ENCODE measurements at places on chromosomes 4 and X.
A peak's percentile ranks its signal among the peaks of the same experiment; 100 is the strongest.

GRCh38 chr4:6806924-6807626 is 24.5 kb downstream of the KIAA0232 start:
- no peak for DNase-seq

DNA sequence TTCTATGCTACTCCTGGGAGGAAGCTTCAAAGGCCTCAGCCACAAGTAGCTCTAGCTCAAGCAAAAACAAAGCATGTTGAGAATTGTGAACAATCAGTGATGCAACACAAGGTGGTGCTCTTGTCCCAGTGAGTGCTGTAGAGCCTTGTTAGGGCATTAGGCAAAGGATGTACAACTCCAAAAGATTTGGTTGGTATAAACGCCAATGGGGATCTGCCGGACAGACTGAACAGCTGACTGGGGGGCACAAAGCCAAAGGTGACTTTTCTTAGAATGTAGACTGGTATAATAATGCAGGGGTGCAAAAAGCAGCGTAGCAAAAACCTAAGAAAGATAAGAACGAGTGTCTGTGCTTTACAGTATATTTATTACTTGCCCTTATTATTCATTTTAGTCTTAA is 62.6 kb upstream of the ALB start:
- DNase-seq, result no peak

DNA sequence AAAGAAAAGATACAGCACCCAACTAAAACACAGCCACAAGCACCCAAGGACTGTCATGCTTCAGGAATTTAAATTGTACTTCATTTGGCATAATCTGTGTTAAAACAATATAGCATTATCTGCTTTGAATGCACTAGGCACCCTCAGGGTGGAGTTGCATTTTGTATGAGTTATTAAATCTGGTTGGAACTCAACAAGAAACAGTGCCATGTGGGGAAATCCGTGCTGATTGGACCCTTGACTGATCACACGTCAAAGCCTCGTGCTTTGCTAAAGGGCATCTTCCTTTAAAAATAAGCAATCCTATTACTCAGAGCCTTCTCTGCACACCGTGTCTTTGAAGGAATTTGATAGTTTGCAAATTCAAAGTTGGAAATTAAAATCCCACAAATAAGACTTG is 35.4 kb downstream of the IGFBP7 start:
- no peak for DNase-seq

DNA sequence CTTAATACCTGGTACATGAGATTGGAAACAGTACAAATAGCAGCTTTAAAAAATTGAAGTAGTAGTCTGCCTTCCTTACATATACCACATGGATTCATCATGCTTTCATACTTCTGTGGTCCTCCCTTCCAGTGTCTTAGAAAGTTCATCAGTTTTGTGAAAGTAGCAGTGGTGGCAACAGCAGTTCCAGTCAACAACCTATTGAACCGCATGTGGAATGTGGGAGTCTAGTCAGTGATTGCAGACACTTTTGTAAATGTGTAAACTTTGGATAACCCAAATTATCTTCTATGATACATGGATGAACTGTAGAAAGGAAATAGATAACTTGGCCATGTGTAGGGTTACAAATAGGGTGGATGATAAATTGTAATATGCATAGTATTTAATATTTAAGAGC is 34.1 kb downstream of the FNIP2 start:
- no peak for DNase-seq

DNA sequence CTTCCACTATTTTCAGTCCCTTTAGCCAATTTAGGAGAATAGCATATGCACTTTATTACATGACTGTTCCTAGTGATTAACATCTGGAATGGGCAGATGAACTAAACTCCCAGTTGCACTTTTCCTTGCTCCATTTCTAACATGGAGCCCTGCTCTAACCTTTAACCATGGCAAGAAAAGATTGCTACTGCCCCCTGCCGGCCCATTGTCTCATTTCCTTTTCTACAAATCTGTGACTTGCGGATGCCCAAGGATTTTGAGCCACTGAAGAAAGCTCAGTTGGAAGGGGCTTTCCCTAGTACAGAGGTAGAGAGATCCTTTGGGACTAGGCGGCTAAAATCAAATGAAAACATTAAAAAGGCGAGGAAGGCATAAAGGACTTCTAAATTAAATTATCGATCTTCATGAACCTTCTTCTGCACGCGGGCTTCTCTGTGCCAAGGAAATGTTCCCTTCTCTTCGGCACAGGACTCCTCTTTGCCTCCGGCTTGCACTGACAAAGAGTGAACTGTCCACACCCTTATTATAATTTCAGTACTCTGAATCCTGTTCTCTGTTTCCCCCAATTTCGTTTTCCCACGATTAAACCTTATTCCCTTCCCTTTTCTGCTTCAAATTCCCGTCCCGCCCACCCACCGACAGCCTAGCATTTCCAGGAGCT is 577 bp upstream of the GLRA2 start:
- no peak for DNase-seq

DNA sequence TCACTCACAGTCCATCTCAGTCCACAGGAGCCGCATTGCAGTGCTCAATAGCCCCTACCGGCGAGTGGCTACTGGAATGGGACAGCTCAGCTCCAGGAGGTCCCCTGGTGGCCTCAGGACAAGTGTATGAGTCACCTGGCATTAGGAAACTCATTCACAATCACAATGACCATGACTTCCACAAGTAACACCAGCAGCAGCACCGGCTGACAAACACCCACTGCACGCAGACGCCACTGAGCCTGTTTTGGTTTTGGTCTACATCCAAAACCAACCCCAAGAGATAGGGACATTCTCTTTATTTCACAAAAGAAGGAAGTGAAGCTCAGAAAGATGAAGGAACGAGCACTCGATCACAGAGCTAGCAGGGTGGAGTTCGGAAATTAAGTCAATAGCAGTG is 8.1 kb downstream of the JAKMIP1 start:
- DNase-seq, result no peak

- no peak for DNase-seq
Observed at GRCh38 chr4:31189938-31190337, 469.8 kb downstream of the PCDH7 start.

DNA sequence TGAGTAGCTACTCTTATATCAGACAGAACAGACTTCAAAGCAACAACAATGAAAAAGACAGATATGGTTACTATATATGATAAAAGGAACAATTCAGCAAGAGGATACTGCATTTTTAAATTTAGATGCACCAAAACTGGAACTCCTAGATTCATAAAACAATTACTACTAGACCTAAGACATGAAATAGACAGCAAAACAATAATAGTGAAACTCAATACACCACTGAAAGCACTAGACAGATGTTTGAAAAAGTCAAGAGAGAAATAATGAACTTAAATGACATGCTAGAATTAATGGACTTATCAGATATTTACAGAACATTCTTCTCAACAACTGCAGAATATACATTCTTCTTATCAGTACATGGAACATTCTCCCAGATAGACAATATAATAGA is 99.5 kb upstream of the ITM2A start:
- no peak for DNase-seq

DNA sequence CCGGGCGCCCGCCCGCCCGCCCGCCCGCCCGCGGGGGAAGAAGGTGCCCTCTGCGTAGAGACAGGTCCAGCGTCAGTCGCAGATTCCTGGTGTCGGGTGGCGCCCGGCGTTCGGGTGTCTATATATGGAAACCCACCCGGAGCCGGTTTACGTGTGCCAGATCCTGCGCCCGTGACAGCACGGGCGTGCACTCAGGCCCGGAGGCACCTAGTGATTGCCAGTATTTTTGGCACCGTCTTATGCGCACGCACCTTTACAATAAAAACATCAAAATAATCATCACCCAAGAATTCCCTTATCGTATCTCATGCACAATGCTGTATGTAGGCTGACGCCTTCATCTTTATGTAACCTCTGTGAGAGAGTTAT is 519 bp downstream of the SLC25A4 start:
- peak; percentile 63 for DNase-seq

- DNase-seq, result no peak
Observed at GRCh38 chrX:83888585-83888984, 27.6 kb downstream of the CYLC1 start.

- no peak for DNase-seq
Observed at GRCh38 chrX:46327566-46328115, 217.6 kb downstream of the ZNF674 start.

GRCh38 chrX:70421618-70422017 is 1.5 kb upstream of the GDPD2 start:
- peak; percentile 5 for DNase-seq

DNA sequence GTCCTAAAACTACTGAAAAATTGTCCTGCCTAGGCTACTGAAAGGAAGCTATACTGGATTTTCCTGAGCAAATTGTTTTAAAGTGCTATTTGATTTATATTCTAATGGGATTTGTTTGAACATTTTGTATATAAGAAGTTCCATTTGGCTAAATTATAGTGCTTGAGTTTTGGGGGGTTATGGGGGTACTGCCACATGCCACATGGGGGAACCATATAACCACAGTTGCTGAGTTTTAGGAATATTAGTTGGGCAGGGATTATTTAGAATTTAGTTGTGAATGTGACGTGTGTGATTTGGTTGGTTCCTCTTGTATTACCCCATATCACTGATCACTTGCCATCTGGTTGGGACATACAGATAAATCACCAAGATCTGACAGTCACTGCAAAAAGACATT is 224.5 kb upstream of the TAPT1 start:
- no peak for DNase-seq

GRCh38 chr4:180634306-180634705 is 1608.9 kb upstream of the TENM3 start:
- DNase-seq, result no peak

- no peak for DNase-seq
Observed at GRCh38 chr4:99853999-99854398, 37.4 kb downstream of the DAPP1 start.

GRCh38 chrX:137748827-137749226 is 182.9 kb downstream of the ZIC3 start:
- no peak for DNase-seq

DNA sequence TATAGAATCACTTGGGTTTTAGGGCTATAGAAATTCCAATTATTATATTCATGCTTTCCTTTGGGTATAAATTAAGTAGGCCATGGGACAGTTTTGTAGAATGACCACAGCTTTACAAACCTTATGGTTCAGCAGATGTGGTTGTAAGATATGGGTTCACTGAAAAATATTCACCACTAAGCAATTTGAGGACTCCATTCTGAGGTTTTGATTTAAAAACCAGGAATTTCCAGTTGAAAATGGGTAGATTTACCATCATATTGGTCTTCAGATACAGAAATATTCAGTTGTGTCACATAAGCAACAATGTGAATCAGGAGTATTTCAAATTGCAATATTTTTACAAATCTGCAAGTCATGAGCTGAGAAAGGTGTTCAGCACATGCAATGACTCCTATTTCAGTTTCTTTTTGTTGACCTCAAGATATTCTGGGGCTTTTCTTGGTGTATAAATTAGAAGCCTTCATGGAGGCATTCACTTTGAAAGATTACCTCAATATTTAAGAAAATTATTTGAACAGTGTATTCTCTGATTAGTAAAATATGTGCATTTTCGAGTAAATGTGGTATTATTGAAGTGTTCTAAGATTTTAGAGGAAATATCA is 218.4 kb upstream of the HCCS start:
- no peak for DNase-seq

GRCh38 chrX:39827951-39828350 is 269.8 kb downstream of the BCOR start:
- no peak for DNase-seq

- DNase-seq, result no peak
Observed at GRCh38 chr4:111952688-111953087, 192.6 kb upstream of the FAM241A start.

DNA sequence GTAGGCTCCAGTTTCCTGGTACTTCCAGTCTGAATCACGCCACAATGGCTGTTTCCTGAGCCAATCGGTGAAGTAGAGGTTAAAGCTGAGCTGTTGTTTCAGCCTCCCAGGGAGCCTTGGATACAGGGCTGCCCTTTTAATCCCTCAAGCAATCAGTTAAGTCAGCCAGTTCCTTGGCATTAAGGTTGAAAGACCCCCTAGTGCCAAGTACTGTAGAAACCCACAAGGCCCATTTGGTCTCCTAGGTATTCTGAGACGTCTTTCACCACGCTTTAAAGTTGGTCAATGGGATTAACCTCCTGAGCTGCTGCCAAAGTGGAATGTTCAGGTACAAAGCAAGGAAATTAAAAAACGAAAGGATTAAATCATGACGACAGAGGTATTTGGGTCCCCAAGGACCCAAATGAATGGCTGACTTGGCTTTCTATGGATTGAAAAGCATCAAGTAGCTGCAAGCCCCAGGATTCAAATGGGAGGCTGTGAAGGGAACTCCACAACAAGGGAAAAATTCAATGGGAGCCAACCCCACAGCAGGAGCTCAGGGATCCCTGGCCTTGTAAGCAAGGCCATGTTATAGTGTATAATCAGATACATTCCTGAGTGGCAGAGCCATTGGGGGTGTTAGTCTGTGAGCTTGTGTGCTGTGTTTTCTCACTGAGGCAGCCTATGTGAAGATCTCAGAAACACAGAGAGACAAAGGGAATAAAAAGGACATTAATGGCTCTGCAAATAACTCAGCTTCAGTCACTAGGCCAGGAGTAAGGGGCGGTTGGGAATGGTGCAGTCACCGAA is 86.0 kb downstream of the ATG4A start:
- DNase-seq, result no peak

- DNase-seq, result no peak
Observed at GRCh38 chrX:70762285-70762684, 146.2 kb downstream of the TEX11 start.

DNA sequence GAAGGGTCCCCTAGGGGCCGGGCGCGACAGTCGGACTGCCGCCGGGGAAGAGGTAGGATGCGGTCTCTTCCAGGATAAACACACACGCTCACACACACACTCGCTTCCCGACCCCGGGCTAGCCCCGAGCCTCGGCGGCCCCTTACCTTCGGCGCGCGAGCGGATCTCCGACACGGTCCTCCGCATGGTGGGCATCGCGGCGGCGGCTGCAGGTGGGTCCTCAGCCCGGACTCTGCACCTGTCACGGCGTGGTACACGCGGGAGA is 294 bp downstream of the ATP8A1 start:
- DNase-seq, result no peak

- no peak for DNase-seq
Observed at GRCh38 chr4:40672528-40673522, 43.2 kb upstream of the RBM47 start.

GRCh38 chr4:138330531-138330930 is 88.4 kb upstream of the SLC7A11 start:
- no peak for DNase-seq

GRCh38 chrX:121160987-121161386 is 113.6 kb downstream of the GLUD2 start:
- no peak for DNase-seq

GRCh38 chr4:53543561-53543960 is 47.7 kb downstream of the LNX1 start:
- DNase-seq, result no peak

GRCh38 chrX:110519906-110520452 is 161.3 kb downstream of the RTL9 start:
- no peak for DNase-seq

- DNase-seq, result no peak
Observed at GRCh38 chr4:10054571-10055041, 33.3 kb upstream of the SLC2A9 start.

- no peak for DNase-seq
Observed at GRCh38 chr4:37367901-37368300, 123.4 kb downstream of the NWD2 start.

- DNase-seq, result no peak
Observed at GRCh38 chr4:74426101-74426500, 18.8 kb upstream of the AREG start.
